ENCODE measurements at places on chromosomes 3 and 15.

- peaks cover 10% of the 10 kb centered on the region for H3K4me1 ChIP-seq
- H3K27ac ChIP-seq = no peak overlapping the region
- H3K36me3 ChIP-seq = no peaks in the 10 kb centered on the region
- H3K4me3 ChIP-seq = peak overlapping the region; percentile 73
Observed at GRCh38 chr3:49554633-49555265, 472 bp downstream of the BSN start.

DNA sequence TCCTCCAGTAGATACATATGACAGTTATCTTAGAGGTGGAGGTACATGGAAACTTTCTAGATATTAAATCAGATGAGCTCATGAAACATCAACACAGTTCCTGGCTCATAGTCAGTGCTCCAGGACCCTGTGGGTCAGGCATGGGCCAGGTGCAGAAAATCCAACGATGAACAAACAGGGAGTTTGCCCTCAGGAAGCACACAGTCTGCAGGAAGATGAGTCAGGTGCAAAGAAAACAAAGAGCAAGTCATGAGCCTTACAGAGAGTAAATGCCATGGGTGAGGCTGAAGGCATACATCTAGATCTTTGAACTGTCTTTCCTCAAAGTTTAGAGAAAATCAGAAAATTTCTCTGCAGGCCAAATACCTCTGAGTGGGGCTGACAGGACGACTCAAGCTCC lies 184.2 kb upstream of the TPM1 start:
- peaks cover 8% of the 10 kb centered on the region for H3K4me1 ChIP-seq
- H3K36me3 ChIP-seq = no peaks in the 10 kb centered on the region
- no peak overlapping the region for H3K27ac ChIP-seq
- no peaks in the 10 kb centered on the region for H3K27me3 ChIP-seq
- DNase-seq = no peak
- no peak overlapping the region for H3K4me3 ChIP-seq

DNA sequence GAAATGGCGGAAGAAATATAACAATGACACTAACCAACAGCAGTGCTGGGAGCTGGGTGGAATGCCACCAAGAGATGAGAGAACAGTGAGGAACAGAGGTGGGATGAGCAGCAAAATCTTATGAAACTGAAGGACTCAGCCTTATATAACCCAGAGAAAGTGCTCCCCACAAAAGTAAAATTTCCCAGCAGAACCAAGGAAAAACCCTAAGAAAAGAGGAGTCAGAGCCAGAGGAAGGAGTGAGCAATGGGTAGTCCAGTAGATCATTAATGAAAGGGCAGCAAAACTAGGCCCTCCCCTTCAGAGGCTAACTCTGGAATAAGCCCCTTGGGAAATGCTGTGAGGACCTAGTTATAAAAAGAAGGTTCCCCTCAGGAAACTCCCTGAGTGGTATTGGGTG lies 24.7 kb upstream of the UBE2E1 start:
- H3K4me1 ChIP-seq = no peaks in the 10 kb centered on the region
- no peak for DNase-seq
- no peak overlapping the region for H3K27ac ChIP-seq
- H3K36me3 ChIP-seq = no peaks in the 10 kb centered on the region

- DNase-seq = peak; percentile 55
- no peaks in the 10 kb centered on the region for H3K4me1 ChIP-seq
- no peaks in the 10 kb centered on the region for H3K36me3 ChIP-seq
- no peak overlapping the region for H3K27ac ChIP-seq
Observed at GRCh38 chr3:49966233-49966942, 26.4 kb downstream of the RBM6 start.

DNA sequence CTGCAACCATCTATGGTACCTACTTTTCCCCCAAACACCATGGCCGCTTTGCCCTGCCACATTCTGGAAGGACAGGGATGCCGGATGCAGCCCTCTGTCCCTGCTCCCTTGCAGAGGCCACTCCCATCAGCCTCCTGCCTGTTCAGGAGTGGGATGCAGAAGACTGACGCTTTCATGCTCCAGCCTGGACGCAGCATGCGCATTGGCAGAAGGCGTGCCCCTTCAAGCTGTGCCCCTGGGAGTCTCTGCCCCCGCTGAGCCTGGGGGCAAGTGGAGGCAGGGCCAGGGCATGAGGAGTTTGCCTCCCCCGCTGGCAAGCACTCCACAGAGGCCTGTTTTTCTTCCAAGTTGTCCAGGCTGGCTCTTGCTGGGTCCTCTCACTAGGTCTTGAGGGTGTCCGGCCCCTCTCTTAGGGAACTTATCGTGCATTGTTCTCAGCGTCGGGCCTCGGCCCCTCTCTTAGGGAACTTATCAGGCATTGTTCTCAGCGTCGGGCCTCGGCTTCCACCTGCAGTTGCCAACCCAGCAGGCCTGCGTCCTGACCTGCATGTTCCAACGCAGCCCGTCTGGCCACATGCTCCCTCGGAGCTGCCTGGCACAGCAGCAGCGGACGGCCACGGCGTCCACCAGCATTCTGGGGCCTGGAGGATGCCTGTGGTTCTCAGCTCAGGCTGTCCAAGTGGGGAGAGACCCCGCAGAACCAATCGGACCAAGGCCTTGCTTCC lies 14.6 kb upstream of the SNRPA1 start:
- H3K4me1 ChIP-seq = no peaks in the 10 kb centered on the region
- no peak overlapping the region for H3K4me3 ChIP-seq
- DNase-seq = no peak
- H3K27me3 ChIP-seq = no peaks in the 10 kb centered on the region
- no peaks in the 10 kb centered on the region for H3K36me3 ChIP-seq

- no peaks in the 10 kb centered on the region for H3K27me3 ChIP-seq
- peak overlapping the region; percentile 94 for H3K27ac ChIP-seq
- H3K36me3 ChIP-seq = no peaks in the 10 kb centered on the region
- H3K4me3 ChIP-seq = peak overlapping the region; percentile 67
- peak; percentile 46 for DNase-seq
Observed at GRCh38 chr15:42273900-42274701, 868 bp upstream of the TMEM87A start.

DNA sequence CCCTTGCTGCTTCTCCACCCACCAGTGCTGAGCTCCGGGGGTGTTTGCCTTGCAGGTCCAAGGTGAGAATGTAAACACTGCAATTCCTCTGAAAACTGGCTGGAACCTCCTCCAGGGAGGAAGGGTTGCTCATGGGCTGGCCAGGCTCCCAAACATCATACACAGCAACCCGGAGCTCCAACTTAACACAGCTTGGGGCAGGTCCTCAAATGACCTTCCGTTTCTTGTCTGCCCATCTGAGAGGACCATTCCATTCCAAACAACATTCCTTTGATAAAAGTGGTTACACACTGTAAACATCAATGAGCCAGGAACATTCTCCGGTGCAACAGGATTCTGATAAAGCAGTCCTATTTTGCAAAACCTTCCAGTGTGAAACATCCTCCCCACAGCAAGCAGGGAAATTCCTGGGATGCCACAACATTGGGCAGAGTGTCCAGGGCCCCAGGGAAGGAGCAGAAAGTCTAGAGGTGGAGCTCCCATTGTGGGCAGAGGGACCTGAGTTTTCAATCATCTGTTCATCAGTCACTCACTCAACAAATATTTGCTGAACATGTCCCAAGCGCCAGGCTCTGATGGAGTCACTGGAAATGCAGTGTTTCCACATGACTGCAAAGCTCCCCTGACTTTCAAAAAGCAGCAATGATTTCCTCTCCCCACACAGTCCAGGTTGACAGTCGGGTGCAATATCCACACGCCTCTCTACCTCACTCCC lies 7.3 kb upstream of the HEG1 start:
- no peaks in the 10 kb centered on the region for H3K36me3 ChIP-seq
- DNase-seq = peak; percentile 97
- H3K27ac ChIP-seq = peak overlapping the region; percentile 40
- no peaks in the 10 kb centered on the region for H3K27me3 ChIP-seq

- peak; percentile 79 for DNase-seq
- peaks cover 2% of the 10 kb centered on the region for H3K27me3 ChIP-seq
- H3K4me3 ChIP-seq = no peak overlapping the region
- no peak overlapping the region for H3K27ac ChIP-seq
- peaks cover 14% of the 10 kb centered on the region for H3K4me1 ChIP-seq
- H3K36me3 ChIP-seq = no peaks in the 10 kb centered on the region
Observed at GRCh38 chr15:71272932-71273331, 157.7 kb downstream of the THSD4 start.

GRCh38 chr3:150766742-150767141 lies 3.8 kb upstream of the SIAH2 start:
- H3K4me1 ChIP-seq = peaks cover 6% of the 10 kb centered on the region
- no peaks in the 10 kb centered on the region for H3K36me3 ChIP-seq
- no peaks in the 10 kb centered on the region for H3K27me3 ChIP-seq

DNA sequence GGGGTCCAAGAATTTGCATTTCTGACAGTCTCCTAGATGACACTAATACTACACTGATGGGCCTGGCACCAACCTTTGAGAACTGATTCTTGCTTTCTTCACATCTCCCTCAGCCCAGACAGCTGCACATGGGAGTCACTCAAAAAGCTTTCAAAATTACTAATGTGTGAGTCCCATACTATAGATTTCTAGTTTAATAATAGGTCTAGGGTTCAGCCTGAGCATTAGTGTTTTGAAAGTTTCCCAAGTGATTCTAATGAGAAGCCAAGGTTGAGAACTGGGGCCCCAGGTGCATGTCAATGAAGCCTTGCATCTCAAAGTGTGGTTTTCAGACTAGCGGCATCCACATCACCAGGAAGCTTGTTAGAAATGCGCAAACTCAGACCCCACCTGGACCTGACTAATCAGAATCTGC lies 159.9 kb upstream of the CMC1 start:
- no peaks in the 10 kb centered on the region for H3K36me3 ChIP-seq
- no peaks in the 10 kb centered on the region for H3K4me1 ChIP-seq
- DNase-seq = no peak
- H3K4me3 ChIP-seq = no peak overlapping the region
- H3K27ac ChIP-seq = no peak overlapping the region

DNA sequence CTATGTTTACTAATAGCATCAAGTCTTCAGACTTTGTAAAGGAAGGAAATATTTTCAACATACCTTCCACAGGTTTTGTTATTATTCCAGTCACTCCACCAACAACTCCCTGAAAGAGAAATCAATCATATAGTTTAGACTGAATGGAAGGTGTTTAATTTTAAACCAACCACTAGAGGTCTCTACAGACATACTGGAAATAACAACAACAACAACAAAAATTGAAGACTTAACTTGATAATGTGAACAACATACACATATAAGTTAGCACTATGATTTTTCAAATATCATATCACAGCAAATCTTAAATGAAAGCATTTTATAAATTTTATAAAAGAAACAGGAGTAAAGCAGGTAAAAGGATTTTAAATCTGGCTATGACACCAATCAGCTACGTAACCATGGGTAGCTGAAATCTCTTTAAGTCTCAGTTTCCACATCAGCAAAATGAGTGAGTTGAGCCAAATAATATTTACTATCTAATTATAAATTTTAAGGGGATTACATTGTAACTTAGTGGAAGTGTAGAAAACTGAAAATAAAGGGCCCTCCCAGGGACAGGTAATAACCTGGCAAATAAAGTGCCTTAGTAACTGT lies 188.2 kb downstream of the VPS13C start:
- H3K27ac ChIP-seq = no peak overlapping the region
- no peak for DNase-seq
- no peaks in the 10 kb centered on the region for H3K36me3 ChIP-seq

- H3K4me3 ChIP-seq = no peak overlapping the region
- H3K27me3 ChIP-seq = no peaks in the 10 kb centered on the region
- no peak for DNase-seq
- H3K27ac ChIP-seq = no peak overlapping the region
- H3K4me1 ChIP-seq = no peaks in the 10 kb centered on the region
- H3K36me3 ChIP-seq = no peaks in the 10 kb centered on the region
Observed at GRCh38 chr3:171784387-171784786, 25.9 kb downstream of the PLD1 start.

- no peak overlapping the region for H3K4me3 ChIP-seq
- peak; percentile 60 for DNase-seq
- no peaks in the 10 kb centered on the region for H3K36me3 ChIP-seq
- H3K4me1 ChIP-seq = peaks cover 4% of the 10 kb centered on the region
- H3K27me3 ChIP-seq = no peaks in the 10 kb centered on the region
Observed at GRCh38 chr15:58228718-58229117, 90.5 kb downstream of the AQP9 start.

DNA sequence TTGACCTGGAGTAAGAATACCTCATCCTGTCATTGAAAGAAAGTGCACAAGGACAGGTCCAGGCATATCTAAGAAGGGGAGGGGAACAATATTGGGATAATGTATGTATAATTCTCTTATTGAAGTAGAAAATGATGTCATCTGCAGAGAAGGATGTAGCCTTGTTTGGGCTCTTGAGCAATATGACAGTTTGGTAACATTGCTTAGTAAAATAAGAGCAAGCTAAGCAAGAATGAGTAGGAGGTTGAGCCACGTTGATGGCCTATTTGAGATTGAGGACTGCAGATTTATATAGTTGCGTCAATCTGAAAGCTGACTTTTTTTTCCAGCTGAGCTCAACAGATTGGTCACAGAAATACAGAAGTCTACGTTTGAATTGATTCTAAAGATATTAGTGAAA lies 145.2 kb downstream of the FILIP1L start:
- H3K4me1 ChIP-seq = peaks cover 3% of the 10 kb centered on the region
- no peak for DNase-seq
- H3K4me3 ChIP-seq = no peak overlapping the region
- no peaks in the 10 kb centered on the region for H3K27me3 ChIP-seq
- no peak overlapping the region for H3K27ac ChIP-seq
- no peaks in the 10 kb centered on the region for H3K36me3 ChIP-seq

- no peaks in the 10 kb centered on the region for H3K27me3 ChIP-seq
- no peaks in the 10 kb centered on the region for H3K4me1 ChIP-seq
- peak; percentile 27 for DNase-seq
Observed at GRCh38 chr15:95549168-95549738, 781.2 kb upstream of the NR2F2 start.

Data from trophoblast cell (in vitro differentiated cells and primary cell).